ENCODE measurements at places on chromosomes 2 and 18.

GRCh38 chr2:122338000-122338399, 582.5 kb downstream of the TSN start:
- DNase-seq, result no peak

DNA sequence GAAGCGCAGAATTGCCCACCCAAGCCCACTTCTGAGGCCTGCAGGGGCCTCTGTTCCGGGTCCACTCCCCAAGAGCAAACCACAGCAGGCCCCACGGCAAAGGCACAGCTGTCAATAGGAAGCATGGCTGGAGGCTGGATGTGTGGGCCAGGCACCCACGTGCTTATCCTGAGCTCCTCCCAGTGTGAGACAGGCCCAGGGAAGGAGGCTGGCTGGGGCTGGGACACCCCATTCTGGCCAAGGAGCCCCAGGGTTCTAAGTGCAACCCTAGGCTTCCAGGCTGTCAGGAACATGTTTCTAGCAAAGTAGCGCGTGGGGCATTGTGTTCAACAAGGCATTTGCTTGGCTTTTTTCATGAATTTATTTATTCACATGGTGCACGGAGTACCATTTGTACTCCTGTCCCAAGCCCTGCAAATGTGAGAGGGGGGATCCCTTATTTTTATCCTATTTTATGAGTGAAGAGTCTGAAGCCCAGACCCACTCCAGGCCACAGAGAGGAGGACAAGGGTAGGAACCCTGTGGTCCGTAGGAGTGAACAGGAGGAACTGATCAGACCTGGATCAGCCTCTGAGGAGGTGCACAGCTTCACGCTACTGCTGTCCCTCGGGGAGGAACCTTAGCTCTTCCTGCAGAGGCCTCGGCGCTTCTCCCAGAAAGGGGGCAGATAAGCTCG, 6.1 kb upstream of the RAB17 start:
- no peak for DNase-seq

DNA sequence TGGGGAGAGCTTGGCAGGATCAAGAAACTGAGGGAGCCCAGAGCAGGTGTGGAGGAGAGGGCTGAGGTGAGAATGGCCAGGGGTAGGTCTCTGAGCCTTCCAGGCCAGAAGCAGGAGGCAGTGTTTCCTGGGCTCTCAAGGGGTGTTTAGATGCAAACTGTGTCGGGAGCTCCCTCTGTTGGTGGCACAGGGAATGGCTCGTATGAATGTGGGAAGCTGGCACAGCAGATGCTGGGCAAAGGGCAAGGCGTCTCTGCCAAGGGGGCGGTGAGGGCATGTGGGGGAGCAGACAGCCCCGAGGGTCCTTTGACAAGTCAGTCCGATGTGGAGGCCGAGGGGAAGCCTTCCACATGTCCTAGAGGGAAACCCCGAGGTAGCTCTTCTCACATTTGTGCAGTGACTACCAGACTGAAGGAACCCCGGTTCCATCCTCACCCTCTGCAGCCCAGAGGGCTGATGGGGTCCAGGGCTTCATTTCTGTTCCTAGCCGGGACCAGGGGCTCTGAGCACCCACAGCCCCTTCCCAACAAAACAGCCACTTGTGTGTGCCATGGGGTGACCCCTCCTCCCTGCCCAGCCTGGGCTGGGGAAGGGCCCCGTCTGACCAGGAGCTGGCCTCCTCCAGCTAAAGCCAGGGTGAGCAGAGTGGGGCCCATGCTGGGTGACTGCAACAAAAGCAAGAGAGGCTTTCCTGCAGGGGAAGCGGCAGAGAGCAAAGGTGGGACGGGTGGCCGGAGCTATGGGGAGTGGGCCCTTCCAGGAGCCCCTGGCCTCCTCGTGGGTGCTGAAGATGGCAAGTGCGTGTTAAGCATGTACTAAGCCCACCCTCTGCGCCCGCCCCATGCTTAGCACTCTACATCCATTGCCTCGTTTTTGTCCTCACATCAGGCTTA, 103.4 kb downstream of the SEPTIN10 start:
- peak; percentile 81 for DNase-seq

- DNase-seq, result no peak
Measured at GRCh38 chr2:232982926-232983668, 30.0 kb downstream of the NGEF start.

DNA sequence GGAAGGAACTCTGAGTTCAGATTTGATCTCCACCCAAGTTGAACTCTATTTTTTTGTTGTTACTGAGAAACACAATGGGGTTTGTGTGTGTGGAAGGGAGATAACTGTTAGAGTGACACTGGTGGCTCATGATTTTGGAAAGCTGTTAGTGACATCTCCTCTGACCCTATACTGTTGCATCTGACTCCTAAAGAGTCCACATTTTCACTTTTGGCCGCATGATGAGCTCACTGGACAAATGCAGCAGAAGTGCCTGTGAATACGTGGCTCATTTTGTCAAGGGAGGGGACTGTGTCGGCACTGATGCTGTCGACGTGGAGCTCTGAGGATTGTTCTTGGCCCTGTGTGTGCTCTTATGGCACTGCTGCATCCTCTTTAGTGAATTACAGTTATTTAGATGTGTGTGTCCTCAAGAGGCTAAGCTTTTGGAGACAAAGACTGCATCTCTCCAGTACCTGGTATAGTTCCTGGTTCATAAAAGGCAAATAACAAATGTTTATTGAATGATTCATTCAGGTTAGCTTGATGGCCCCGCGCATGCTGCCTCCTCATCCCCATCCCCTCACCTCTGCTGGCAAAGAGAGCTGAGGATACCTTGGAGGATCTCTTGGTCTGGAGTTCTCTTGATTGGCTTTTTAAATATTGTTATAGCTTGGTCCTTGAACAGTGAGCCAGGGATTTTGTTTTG, 135.4 kb downstream of the PHLPP1 start:
- no peak for DNase-seq

- DNase-seq, result no peak
Measured at GRCh38 chr2:61238219-61239012, 76.4 kb downstream of the C2orf74 start.

GRCh38 chr2:127769587-127769986, 41.4 kb downstream of the WDR33 start:
- DNase-seq, result no peak

GRCh38 chr2:84301717-84302116, 157.4 kb downstream of the SUCLG1 start:
- no peak for DNase-seq

GRCh38 chr18:58758606-58759005, 87.3 kb downstream of the MALT1 start:
- no peak for DNase-seq

- peak; percentile 40 for DNase-seq
Measured at GRCh38 chr2:60882971-60883753, 1.8 kb downstream of the REL start.

DNA sequence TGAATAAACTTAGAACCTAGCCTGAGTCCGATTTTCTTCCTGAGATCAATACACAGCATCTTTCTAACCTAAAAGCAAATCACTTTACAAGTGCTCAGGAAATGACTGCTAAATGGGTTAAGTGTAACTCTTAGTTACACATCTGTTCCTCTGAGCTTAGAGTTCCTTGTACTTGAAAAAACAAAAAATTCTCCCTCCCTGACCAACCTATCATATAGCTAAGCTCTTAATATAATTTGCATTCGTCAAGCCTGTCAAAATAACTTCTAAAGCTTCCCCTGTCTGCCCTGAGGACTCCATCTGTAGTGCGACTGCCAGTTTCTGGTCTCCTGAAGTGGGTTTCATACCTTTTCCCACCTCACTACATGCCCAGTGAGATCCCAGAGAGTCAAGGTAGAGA, 190.4 kb downstream of the NCK2 start:
- no peak for DNase-seq

- DNase-seq, result no peak
Measured at GRCh38 chr18:71986351-71987050, 557.6 kb downstream of the CBLN2 start.

DNA sequence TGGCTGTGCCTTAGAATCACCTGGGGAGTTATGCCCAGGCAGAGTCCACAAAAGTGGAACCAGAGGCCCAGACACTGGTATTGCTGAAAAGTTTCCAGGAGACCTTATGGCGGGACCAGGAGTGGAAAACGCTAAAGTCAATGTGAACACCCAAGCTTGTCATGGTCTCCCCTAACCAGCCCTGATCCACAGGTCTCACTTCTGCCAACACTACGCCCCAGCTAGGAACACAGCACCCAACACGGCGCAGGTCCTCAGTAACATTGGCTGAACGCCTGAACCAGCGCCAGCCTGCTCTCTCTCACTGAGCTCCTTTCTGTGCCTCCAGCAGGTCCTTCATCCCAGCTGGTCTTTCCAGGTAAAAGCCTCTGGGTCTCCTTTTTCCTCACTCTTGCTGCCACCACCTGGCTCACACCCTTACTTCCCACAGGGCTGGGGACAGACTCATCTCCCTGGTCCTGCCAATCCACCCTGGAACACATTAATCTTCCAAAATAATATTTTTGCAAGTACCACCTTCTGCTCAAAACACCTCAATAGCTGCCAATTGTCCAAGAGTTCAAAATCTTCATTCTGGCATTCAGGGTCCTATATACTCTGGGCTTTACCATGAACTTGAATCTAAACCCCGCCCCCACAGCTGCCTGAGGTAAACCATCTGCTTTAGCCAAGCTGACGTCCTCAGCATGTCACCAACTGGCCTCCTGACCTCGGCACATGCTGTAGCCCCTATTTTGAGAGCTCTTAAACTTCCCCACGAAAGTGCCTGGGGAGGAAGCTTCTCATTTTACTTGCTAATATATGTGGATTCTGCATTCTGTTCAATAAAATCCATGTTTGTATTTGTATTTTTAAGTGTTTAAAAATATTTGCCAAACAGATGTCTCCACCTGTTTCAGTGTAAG, 34.6 kb downstream of the ADCY3 start:
- DNase-seq, result no peak

GRCh38 chr2:231191896-231192872, 6.2 kb upstream of the ARMC9 start:
- DNase-seq, result no peak

GRCh38 chr18:51164761-51165281, 32.7 kb downstream of the MEX3C start:
- no peak for DNase-seq

- DNase-seq, result no peak
Measured at GRCh38 chr2:72605836-72606442, 219.9 kb downstream of the EXOC6B start.

DNA sequence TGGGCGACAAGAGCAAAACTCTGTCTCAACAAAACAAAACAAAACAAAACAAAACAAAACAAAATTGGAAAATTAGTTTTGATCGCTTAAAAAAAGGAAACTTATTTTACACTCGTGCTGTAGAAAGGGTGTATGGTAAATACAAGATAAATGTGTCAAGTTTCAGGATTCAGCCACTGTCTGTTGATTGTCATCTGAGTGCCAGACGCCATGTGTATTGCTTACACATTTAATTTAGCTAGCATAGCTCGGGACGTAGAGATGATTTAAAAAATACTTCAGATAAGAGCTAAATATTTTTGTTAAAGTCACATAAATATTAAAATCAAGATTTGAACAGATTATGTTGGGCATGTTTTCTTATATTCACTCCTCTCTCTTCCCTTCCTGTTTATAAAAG, 568.1 kb upstream of the ZNF804A start:
- DNase-seq, result no peak

- no peak for DNase-seq
Measured at GRCh38 chr2:64825831-64826491, 163.2 kb upstream of the SLC1A4 start.

DNA sequence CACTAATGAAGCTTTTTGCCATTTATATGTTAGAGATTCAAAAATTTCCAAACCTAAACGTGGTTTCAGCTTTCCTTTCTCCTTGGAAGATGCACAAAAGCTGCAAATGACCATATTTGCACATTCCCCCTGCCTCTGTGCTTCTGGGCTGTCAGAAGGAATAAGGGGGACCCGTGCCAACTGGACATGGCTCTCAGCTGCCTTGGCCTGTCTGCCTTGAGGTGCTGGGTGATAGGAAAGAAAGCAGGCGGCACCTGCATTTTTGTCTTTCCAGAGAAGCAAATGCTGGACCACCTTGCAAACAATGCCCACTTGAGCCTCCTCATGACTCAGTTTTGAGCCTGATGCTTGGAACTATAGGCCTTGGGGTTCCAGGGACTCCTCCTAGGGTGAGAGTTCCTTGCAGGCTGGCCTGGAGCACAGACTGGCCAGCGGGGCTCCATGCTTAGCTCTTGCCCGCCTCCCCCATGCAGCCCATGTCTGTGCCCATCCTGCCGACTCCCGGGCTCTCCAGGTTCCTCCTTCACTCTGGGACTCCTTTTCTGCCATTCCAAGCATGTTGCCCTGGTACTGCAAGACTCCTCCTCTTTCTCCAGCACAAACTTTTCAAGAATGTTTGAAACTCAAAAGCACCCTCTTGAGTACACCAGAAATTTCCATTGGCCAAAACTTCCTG, 109.0 kb upstream of the EPAS1 start:
- no peak for DNase-seq

DNA sequence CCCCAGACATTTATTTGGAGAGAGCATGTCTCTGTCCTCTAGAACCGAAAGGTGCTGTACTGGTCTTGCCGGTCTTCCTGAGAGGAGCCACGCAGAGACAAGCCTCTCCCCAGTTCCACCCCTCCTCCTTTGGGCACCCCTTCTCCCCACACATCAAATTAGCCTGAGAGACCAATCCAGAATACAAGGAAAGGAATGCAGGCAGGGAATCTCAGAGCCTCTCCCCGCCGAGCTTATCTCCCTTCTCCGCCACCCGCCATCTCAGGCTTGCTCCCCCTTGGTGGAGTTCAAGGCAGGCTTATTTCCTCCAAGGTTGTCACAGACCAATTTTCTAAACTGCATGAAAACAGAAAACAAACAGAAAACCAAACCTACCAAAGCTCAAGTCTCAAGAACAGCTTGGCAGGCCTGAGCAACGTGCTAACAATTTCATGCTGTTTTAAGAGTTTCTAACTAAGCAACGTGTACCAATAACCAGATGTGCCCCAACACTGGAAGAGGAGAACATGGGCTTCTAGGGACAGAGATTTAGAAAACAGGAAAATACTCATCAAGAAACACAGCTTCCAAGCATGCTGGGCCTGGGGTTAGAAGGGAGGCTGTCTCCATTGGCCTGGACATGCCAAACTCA, 124.5 kb upstream of the PKDCC start:
- no peak for DNase-seq

DNA sequence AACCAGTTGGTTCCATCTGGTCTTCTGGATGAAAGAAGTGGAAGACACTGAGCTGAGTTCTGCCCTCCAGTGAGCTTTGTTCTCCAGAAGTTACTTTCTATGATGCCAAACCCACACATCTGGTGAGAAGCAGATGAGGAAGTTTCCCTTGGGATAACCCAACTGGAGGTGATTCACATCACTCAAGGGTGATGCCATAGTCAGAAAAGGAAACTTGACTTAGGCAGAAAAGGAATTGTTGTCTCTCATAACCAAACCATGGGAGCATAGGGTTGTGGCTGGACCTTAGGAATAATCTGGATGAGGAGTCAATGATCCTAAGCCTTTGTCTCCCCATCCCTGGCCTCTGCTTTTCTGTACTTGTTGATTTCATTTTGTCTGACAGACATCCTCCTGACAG, 43.7 kb downstream of the CDC42EP3 start:
- no peak for DNase-seq

GRCh38 chr18:62857263-62857976, 142.1 kb downstream of the PHLPP1 start:
- DNase-seq, result no peak

- no peak for DNase-seq
Measured at GRCh38 chr2:215110918-215111317, 27.5 kb downstream of the ABCA12 start.

GRCh38 chr2:234257859-234258561, 207.5 kb downstream of the SPP2 start:
- peak; percentile 33 for DNase-seq
